T-helper 17 cell (primary cell): ENCODE measurements at places on chromosomes 2 and 18. TPM values are rescaled to one million over a fixed set of nuclear protein-coding genes. Genes with fewer than 3 reads are reported as not detected.

The NTSR2 gene
- not detected for total RNA-seq

The ABCG8 gene
- not detected for total RNA-seq

The OSBPL6 gene
- total RNA-seq = 0.42 TPM

The DSC2 gene
- 0.05 TPM for total RNA-seq

The HS1BP3 gene
- total RNA-seq = 13.7 TPM

The NAT8 gene
- total RNA-seq = not detected

The FBXO41 gene
- total RNA-seq = 13.3 TPM

DNA sequence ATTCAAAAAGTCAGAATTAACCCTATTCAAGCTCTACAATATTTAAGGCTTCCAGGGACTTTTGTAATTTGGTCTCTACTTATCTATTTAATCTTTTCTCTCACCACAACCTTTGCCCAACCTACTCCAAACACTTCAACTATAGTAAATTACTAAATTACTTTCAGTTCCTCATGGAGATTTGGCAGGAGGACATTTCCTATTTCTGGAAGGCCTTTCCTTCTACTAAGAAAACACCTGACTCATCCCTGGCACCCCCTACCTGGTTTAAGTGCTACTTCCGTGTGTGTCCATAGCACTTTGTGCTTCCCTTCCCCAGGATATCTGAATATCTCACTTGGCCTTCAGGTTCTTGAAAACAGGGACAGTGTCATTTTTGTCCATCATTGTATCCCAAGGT, 96.3 kb downstream of the UPP2 start:
- H3K4me1 ChIP-seq = no peaks in the 10 kb centered on the region
- peaks cover 25% of the 10 kb centered on the region for H3K27me3 ChIP-seq
- no peak overlapping the region for H3K27ac ChIP-seq
- peaks cover 2% of the 10 kb centered on the region for H3K36me3 ChIP-seq
- H3K4me3 ChIP-seq = no peak overlapping the region

DNA sequence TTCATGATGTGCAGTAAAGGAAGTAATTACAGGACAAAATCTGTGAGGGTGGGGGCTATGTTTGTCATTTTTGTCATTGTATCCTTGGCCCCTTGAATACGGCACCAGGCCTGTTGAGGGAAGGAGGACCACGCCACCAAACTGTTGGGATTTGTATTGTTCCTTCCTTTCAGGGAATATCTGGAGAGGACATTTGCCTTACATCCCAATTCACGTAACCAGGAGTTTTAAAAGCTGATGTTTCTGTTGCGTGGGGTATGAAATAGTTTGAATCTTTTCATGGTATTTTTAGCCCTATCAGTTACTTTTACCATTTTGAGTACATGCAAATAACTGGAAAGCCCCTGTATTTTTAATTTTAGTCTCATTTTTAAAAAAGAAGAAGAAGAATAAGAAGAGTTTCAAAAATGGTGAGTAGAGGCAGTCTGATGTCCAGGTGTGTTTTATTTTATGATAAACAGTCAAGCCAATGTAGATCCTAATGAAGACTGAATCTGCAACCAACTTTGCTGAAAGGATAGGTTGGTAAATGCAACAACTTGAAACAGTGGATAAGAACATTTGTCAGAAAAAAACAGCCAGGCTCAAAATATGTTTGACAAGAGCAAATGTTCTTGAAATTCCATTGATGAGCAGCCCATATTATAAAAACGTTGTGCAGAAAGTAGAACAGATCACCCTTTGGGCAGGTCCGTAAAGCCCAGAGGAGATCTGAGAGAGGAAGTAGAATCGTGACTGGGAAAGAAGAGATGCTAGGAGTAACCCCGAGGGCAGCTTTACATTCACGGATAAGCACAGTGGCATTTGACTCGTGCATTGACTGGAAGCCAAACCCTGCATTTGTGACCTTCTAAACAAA, 54.5 kb downstream of the RASGRP3 start:
- peaks cover 5% of the 10 kb centered on the region for H3K4me1 ChIP-seq
- DNase-seq = no peak
- H3K4me3 ChIP-seq = no peak overlapping the region
- peak overlapping the region; percentile 47 for H3K27ac ChIP-seq
- H3K36me3 ChIP-seq = peaks cover 3% of the 10 kb centered on the region

- peaks cover 6% of the 10 kb centered on the region for H3K36me3 ChIP-seq
- H3K27ac ChIP-seq = no peak overlapping the region
- H3K4me3 ChIP-seq = no peak overlapping the region
- H3K4me1 ChIP-seq = peaks cover 7% of the 10 kb centered on the region
- peaks cover 4% of the 10 kb centered on the region for H3K27me3 ChIP-seq
These were observed 108.8 kb downstream of the RTN4 start for GRCh38 chr2:54941248-54941984.

DNA sequence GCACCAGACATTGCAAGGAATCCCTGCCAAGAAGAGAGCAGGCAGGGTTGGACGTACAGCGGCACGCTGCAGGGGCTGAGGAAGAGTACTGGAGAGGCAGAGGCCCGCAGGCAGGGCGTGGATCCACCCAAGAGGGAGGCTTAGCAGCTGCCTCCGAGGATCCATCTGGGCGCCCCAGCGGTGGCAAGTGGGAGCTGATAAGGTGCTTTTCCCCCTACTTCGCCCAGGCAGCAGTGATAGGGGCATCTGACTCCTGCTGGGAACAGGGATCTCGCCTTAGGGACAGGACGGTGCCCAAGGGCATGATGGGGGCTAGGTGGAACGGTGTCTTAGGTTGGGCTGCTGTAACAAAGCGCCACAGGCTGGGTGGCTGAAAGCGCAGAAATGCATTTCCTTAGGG, 67.4 kb upstream of the HS6ST1 start:
- H3K4me1 ChIP-seq = peaks cover under 1% of the 10 kb centered on the region
- no peak overlapping the region for H3K4me3 ChIP-seq
- H3K27ac ChIP-seq = no peak overlapping the region
- H3K36me3 ChIP-seq = no peaks in the 10 kb centered on the region
- DNase-seq = no peak

- no peaks in the 10 kb centered on the region for H3K27me3 ChIP-seq
- H3K4me3 ChIP-seq = no peak overlapping the region
- no peaks in the 10 kb centered on the region for H3K36me3 ChIP-seq
- no peak overlapping the region for H3K27ac ChIP-seq
- no peak for DNase-seq
- no peaks in the 10 kb centered on the region for H3K4me1 ChIP-seq
These were observed 85.1 kb upstream of the HAAO start for GRCh38 chr2:42877511-42877910.

DNA sequence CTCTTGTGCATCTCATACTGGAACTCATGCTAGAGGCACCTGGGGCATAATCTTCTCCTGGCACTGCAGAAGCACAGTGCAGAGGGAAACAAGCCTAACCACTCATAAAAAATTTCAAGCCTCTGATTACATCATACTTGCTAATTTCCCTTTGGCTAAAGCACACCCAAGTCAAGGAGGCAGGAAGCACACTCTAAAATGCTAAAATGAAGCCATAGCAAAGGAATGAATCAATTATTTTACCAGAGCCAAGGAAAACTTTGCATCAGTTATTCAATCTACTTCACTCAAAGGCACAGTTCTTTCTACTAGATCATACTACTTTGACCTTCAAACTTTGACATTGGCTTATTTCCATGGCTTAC, 79.6 kb upstream of the SPOPL start:
- no peaks in the 10 kb centered on the region for H3K27me3 ChIP-seq
- no peaks in the 10 kb centered on the region for H3K36me3 ChIP-seq
- no peak for DNase-seq

DNA sequence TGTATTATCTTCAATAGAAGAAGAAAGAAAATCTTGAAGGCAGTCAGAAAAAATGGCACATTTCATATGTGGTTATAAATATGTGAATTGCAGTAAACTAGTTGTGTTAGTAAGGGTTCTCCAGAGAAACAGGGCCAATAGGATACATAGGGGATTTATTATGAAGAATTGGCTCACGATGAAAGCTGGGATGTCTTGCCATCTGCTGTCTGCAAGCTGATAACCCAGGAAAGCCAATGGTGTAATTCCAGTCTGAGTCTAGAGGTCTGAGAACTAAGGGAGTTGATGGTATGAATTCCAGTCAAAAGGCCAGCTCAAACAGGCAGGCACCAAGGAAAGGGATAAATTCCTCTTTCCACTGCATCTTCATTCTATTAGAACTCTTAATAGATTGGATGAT, 362.4 kb downstream of the KCNJ3 start:
- no peak overlapping the region for H3K27ac ChIP-seq
- H3K4me3 ChIP-seq = no peak overlapping the region
- H3K27me3 ChIP-seq = no peaks in the 10 kb centered on the region
- DNase-seq = no peak

DNA sequence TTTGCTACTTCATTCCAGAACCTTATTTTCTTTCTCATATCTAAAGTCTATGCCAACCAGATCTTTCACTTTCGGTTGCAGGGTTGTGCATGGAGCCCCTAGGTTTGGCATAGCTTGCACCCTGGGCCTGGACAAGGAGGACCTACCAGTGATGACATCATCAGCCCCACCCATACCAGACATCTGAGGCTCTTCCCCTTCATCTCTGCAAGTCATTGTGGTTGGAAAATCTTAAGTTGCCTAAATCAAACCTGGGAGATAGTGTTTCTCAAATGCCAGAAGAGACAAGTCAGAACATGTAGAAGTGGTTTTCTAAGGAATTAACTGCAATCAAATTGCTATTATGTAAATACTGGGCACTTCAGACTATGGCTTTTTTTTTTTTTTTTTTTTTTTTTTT, 363.3 kb downstream of the ZNF516 start:
- no peak overlapping the region for H3K27ac ChIP-seq
- no peak for DNase-seq
- H3K36me3 ChIP-seq = no peaks in the 10 kb centered on the region
- H3K4me3 ChIP-seq = no peak overlapping the region
- no peaks in the 10 kb centered on the region for H3K4me1 ChIP-seq
- H3K27me3 ChIP-seq = no peaks in the 10 kb centered on the region

DNA sequence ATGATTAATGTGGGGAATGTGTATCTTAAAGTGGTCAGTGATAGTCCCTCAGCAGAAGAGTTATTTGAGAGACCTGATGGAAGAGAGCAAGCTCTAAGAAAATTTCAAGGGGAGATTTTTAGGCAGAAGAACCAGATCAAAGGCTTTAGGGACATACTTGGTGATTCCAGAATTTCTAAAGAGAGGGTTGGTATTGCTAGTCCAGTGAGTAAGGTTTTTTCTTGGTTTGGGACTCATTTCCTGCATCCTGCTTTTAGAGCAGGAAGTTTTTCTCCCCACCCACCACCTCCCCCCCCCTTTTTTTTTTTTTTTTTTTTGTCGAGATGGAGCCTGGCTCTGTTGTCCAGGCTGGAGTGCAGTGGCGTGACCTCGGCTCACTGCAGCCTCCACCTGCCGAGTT, 42.7 kb upstream of the DYSF start:
- no peak overlapping the region for H3K4me3 ChIP-seq
- H3K36me3 ChIP-seq = peaks cover 7% of the 10 kb centered on the region
- H3K27ac ChIP-seq = peak overlapping the region; percentile 56
- H3K27me3 ChIP-seq = no peaks in the 10 kb centered on the region

DNA sequence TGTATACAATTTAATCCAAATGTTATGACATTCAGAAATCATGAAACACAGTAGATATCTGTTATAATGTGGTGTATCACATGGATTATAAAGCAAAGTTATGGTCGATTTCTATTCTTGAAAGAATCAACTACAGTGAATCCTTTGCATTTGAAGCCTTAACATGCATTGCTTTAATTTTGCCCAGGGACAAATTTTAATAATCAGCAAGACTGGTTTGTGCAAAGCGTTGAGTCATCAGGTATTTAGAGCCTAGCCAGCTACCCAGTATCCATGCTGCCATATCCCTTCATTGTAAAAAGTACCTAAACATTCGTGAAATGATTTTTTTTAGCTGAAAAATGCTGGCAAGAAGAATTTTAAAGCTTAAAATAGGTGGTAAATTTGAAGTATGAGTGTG, 8.9 kb upstream of the SPDYA start:
- H3K36me3 ChIP-seq = peaks cover 2% of the 10 kb centered on the region
- H3K27ac ChIP-seq = peak overlapping the region; percentile 60
- H3K4me1 ChIP-seq = peaks cover 9% of the 10 kb centered on the region
- DNase-seq = no peak
- no peak overlapping the region for H3K4me3 ChIP-seq
- no peaks in the 10 kb centered on the region for H3K27me3 ChIP-seq

GRCh38 chr2:177334940-177335543, 57.5 kb upstream of the AGPS start:
- H3K27me3 ChIP-seq = no peaks in the 10 kb centered on the region
- no peak for DNase-seq
- H3K27ac ChIP-seq = peak overlapping the region; percentile 19
- H3K4me3 ChIP-seq = no peak overlapping the region

- no peaks in the 10 kb centered on the region for H3K36me3 ChIP-seq
- no peak for DNase-seq
- no peaks in the 10 kb centered on the region for H3K27me3 ChIP-seq
- no peak overlapping the region for H3K27ac ChIP-seq
- no peak overlapping the region for H3K4me3 ChIP-seq
- H3K4me1 ChIP-seq = peaks cover 4% of the 10 kb centered on the region
These were observed 13.2 kb upstream of the SS18 start for GRCh38 chr18:26103579-26103978.

DNA sequence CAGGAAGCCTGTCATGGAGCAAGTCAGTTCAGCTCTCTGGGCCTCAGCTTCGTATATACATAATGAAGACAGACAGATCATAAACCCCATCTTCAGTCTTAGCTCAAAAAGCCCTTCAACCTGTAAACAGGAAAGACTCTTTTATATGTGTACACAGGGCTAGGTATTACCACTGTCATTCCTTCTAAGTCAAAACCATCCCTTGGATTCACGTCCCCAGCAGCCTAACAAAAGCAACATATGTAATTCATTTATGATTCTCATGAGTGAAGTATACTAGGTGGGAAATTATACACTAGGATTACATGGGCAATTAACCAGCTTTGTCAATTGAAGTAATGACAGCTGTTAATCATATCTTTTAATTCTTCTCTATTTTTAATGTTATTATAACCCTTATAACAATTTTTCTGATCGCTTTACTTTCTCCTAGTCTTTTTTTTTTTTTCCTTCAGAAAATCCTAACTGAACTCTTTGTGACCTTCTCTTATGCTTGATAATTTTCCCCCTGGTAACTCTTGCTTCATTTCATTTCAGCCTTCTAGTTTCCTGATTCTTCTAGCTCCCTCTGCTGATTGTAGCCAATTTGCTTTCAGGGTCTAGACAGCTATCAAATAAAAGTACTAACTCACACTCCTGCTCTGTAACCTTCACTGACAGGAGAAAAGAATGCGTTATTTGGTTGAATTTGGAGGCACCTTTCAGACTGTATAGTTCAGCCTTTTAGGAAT, 99.7 kb downstream of the RBM43 start:
- H3K27ac ChIP-seq = no peak overlapping the region
- H3K4me3 ChIP-seq = no peak overlapping the region
- DNase-seq = no peak

DNA sequence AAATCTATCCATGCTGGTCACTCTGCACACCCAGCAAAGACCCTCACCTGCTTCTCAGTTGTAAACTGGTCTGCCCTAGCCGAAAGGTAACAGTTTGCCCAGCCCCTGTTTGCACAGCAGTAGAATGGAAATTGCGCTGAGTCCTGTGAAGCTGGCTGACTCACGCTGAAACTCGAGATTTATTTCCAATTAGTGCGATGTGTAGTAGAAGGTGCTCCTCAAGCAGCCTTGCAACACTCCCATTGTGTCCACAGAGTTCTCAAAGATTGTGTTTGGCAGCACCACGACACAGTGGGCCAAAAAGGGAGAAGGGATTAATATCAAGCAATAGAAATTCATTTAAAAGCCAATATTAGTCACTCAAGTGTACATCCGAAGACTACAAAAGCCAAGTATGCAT, 21.7 kb upstream of the APCDD1 start:
- H3K4me1 ChIP-seq = peaks cover 2% of the 10 kb centered on the region
- no peak overlapping the region for H3K27ac ChIP-seq
- no peak for DNase-seq
- peaks cover 2% of the 10 kb centered on the region for H3K36me3 ChIP-seq

- no peaks in the 10 kb centered on the region for H3K27me3 ChIP-seq
- no peak overlapping the region for H3K27ac ChIP-seq
- H3K4me1 ChIP-seq = no peaks in the 10 kb centered on the region
- H3K4me3 ChIP-seq = no peak overlapping the region
- DNase-seq = no peak
- no peaks in the 10 kb centered on the region for H3K36me3 ChIP-seq
These were observed 192.5 kb downstream of the EN1 start for GRCh38 chr2:118654945-118655344.
